ENCODE measurements at places on chromosomes 1 and 21. TPM values are rescaled to one million over a fixed set of nuclear protein-coding genes. Genes with fewer than 3 reads are reported as not detected.

Gene TCHHL1
- not detected for polyA plus RNA-seq

Gene GPR89B
- 25.7 TPM for polyA plus RNA-seq

Gene OR2L3
- not detected for polyA plus RNA-seq

Gene FAM72C
- polyA plus RNA-seq: 1.6 TPM

Gene PRMT6
- polyA plus RNA-seq: 23.0 TPM

Gene TMEM125
- 35.9 TPM for polyA plus RNA-seq

Gene C4BPA
- polyA plus RNA-seq: 6.1 TPM

Gene UBE2U
- polyA plus RNA-seq: 0.68 TPM

Gene SLC5A3
- polyA plus RNA-seq: 22.3 TPM

GRCh38 chr1:18805150-18805879 lies 54.1 kb downstream of the TAS1R2 start:
- DNase-seq: no peak

- no peak for DNase-seq
Observed at GRCh38 chr1:225835856-225836255, 25.9 kb downstream of the EPHX1 start.

DNA sequence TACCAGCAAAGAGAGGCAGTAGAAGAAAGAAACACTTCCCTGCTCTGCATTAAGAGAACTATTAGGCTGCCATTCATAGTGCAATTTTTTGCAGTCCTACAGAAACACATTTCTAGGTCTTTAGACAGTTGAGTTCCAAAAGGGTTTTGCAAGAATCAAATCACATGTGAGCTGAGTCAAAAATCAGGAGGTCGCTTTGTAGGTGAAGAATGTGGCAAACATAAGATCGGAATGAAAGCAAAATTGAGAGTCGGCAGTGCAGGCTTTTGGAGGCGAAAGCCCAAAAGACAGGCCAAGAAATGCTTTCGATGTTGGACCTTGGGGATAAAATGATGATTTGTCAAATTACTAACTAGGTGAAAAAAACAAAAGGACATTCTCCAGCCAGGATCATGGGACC lies 213.5 kb upstream of the NRIP1 start:
- no peak for DNase-seq

DNA sequence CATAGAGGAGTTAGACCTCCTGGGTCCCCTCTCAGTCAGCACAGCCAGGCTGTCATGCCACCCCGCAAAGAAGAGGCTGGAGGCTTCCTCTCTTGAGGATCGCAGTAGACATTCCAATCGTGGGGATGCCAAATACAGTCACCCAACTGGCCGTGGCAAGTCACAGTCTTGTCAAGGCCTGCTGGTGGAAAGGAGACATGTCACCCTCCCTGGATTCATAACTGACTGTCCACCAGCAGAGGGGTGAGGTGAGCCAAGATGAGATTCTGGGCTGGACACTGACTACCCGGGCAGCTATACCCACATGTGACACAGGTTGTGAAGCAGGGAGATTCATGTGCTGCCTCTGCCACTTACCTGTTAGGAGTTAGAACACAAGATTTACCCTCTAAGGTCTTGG lies 123.5 kb upstream of the NGF start:
- no peak for DNase-seq

DNA sequence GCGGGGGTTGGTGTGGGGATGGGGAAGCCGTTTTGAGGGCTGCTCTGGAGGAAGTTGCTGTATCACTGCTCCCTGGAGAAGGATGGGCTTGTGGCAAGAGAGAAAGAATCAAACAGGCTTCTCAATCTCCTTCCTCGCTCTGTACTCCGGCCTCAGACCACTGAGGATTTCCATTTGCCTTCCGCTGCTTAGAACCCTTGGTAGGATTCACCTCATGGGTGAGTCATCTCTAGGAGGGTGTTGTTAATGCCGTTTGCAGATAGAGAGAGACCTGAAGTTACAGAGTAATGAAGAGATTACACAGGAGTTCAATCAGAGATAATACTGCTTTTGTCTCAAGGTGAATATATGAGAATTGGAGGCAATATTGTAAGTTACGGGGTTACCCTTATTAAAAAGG lies 15.3 kb downstream of the SLC35F3 start:
- no peak for DNase-seq

- no peak for DNase-seq
Observed at GRCh38 chr1:44040418-44040817, 9.2 kb upstream of the SLC6A9 start.

DNA sequence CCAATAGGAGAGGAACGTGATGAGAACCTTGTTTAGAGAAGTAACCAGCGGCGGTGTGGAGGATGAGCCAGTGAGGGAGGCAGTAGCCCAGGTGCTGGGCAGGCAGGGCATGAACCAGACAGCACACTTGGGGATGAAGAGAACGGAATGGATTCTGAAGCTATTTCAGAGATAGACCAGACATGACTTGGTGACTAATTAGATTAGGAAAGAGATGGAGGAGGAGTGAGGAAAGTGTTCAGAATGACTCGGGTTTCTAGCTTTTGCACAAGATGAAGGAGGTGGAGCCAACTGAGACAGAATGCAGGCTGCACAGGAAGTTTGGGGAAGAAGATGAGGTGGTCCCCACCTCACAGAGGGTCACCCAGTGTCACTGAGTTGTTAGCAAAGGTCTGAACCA lies 5.1 kb downstream of the PEF1 start:
- no peak for DNase-seq

DNA sequence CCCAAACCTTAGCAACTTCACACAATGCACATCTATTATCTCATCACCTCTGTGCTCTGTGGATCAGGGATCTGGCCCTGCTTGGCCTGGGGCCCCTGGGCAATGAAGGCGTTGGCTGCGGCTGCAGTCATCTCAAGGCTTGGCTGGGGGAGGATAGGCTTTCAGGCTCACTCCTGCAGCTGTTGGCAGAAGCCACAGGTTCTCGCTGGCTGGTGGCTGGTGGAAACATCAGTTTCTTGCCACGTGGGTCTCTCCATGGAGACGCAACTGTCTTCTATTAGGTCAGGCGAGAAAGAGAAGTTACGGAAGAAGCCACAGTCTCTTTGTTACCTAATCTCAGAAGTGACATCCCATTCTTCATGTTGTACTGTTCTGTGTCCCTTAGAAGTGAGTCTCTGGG lies 3.6 kb upstream of the NPPA start:
- no peak for DNase-seq

DNA sequence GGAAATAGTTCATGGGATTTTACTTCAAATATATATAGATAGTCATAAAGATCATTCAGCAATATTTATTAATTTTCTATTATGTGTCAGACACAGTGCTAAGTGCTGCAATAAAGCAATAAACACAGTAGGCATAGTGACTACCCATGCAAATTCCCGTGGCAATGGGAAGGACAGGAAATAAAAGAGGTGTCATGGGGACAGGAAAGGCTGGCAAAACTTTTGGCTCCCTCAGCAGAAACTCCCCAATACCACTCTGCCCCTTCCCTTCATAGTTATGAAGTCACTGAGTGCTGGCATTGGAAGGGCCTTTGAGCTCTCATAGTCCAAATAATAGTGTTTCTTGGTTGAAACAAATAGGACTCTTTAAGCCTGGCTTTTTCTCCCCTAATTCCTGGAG lies 104.4 kb upstream of the DPT start:
- DNase-seq: no peak

DNA sequence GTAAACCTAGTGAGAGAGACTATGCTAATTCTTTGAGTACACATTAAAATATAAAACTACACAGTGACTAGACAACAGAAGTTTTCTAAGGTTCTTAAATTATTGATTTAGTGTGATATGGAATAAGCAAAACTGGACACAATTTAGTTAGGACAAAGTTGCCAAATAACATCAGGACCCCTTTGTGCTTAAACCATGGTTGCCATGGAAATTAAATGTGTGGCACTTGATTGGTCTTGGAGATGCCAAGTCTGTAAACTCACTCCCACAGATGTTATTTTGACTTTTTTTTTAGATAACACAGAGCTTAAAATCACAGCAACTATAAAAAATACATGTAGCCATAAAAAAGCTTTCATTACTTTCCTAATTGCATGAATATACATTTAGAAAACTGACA lies 234.6 kb downstream of the BRINP3 start:
- DNase-seq: peak; percentile 29

DNA sequence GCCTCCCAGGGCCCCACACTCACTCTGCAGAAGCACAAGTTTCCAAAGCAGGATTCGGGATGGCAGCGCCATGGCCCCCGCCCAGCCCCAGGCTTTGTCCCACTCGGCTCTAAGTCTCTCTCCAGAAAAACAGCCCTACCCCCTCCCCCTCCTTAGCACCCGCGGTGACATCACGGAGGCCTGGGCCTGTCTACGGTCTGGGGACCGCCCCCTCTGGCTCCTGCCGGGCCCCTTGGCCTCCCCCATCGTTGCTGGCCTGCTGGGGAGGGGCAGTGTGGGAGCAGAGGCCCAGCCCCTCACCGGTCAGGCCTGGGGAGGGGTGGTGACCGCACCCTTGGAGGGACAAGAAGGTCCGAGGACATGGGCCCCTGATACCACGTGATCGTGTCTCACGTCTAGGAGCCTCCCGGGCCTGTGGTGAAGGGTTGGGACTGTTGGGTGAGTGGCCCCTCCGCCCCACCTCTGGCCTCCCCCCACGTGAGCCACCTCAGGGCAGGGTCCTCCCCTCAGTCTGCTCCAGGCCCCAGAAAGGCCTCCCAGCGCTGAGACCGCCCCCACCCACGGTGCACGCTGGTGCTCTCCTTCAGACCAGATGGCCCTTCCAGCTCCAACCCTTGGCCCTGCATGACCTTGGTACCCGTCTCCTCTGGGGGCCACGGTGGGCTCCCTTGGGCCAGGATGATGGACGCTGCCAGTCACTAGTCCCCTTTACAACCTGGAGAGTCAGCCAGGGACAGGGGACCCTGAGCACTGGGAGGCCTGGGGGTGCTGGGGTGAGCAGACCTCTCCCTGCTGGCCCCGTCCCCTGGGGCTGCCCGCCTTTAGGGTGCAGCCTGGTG lies at the start of gene MXRA8:
TSS of gene MXRA8 (minus strand) at position 123 of the 839 bp plus-strand sequence. CDS start at position 72, 51 bp downstream.
- peak; percentile 89 for DNase-seq

- no peak for DNase-seq
Observed at GRCh38 chr1:119797606-119798005, 13.7 kb downstream of the REG4 start.

DNA sequence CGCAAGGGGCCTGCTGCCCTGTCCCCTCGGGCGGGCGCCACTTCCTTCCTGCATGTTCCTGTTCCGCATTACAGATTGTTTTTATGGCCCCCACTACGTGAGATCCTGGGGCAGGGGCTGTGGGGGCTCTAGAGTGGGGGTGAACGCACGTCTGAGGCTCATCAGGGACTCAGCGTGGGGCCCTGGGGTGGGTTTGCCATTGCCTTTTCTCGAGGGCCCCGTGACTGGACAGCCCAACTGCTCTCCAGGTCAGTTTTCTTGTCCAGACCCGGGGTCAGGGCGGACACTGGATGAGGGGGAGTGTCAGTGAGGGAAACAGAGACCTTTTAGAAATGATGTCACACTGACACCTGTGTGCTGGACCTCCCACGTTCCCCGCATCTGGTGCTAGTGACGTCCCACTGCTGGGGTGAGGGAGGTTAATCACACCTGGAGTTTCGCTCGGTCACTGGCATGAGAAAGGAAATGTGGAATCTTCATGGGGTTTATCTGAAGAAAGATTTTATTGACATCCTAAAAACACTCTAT lies 65.9 kb downstream of the AGPAT3 start:
- no peak for DNase-seq

GRCh38 chr1:182143825-182144645 lies 82.5 kb upstream of the ZNF648 start:
- peak; percentile 79 for DNase-seq

- no peak for DNase-seq
Observed at GRCh38 chr21:38869196-38869595, 63.5 kb downstream of the ETS2 start.

DNA sequence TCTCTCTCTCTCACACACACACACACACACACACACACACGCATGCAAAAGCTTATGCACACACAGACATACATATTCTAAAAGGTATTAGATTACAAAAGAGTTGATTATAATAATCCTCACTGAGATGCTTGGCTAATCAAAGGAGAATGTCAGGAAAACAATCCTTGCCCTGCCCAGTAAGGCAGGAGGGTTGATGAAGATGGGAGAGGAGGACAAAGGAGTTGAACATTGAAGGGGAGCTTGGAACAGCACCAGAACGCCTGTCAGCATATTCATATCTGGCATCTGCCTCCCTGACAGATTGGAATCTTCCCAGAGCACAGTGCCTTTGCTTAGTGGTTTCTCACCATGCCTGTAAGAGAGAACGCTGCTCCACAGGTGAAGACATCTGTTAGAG lies 68.6 kb upstream of the PALMD start:
- DNase-seq: no peak

DNA sequence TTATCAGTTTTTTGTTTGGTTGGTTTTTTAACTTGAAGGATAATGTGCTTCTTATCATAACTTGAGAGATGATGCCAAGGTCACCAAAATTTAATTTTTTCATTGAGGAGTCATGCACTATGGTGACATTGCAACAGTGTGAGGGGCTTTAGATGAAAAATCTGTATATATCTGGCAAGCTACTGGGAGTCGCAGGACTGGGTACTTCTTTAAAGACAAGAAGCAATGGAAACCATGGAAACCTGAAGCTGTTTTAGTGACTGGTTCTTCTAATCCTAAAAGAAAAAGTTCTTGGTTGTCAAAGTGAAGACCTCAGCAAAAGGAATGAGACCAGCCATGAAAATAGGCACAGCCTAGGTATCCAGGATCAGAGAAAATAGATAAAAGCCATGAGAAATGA lies 31.1 kb downstream of the ZC3H11B start:
- no peak for DNase-seq

- DNase-seq: peak; percentile 36
Observed at GRCh38 chr1:192053531-192053971, 104.7 kb upstream of the RGS18 start.

GRCh38 chr1:163747261-163747660 lies 425.5 kb downstream of the NUF2 start:
- no peak for DNase-seq

- no peak for DNase-seq
Observed at GRCh38 chr21:29308456-29308783, 9.7 kb downstream of the BACH1 start.

DNA sequence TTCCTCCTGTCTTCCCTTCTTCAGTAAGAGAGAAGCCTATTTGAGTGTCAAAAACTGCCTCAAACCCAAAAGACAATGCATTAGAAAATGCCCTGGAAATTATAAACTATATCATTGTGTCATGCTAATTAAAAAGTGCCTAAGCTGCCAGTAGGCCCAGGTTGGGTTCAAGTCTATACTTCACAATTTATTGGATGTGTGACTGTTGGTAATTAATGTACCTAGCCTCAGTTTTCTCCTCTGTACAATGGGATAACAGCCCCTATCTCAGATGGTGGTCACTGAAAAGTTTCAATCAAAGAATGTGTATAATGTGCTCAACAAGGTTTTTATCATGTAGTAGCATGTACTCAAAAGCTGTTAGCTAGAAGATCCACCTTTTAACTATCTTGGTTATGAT lies 246.9 kb upstream of the DUSP10 start:
- no peak for DNase-seq

GRCh38 chr21:35843911-35844667 lies 216.2 kb downstream of the SETD4 start:
- no peak for DNase-seq

GRCh38 chr1:47243910-47244309 lies 11.9 kb upstream of the TAL1 start:
- DNase-seq: no peak

GRCh38 chr1:162222014-162222413 lies 152.5 kb downstream of the NOS1AP start:
- no peak for DNase-seq

Measured in right lung (tissue), 10 donors.